NCI-H187 treated with DMSO at 0.1 percent for 48 hours (cell line): ENCODE measurements at places on chromosomes 11 and 22.

- no peak for DNase-seq
These were observed 2.9 kb downstream of the TST start for GRCh38 chr22:37016134-37016910.

GRCh38 chr11:19715373-19715772 is 2.7 kb downstream of the NAV2 start:
- no peak for DNase-seq

DNA sequence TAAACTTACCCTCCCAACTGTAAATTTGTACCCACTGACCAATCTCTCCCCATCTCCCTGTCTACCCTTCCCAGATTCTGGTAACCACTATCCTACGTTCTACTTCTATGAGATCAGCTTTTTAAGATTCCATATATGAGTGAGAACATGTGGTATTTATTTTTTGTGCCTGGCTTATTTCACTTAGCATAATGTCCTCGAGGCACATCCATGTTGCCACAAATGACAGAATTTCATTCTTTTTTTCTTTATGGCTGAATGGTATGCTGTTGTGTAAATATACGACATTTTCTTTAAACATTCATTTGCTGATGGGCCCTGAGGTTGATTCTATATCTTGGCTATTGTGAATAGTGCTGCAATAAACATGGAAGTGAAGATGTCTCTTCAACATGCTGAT is 74.7 kb upstream of the RRM1 start:
- DNase-seq, result no peak

DNA sequence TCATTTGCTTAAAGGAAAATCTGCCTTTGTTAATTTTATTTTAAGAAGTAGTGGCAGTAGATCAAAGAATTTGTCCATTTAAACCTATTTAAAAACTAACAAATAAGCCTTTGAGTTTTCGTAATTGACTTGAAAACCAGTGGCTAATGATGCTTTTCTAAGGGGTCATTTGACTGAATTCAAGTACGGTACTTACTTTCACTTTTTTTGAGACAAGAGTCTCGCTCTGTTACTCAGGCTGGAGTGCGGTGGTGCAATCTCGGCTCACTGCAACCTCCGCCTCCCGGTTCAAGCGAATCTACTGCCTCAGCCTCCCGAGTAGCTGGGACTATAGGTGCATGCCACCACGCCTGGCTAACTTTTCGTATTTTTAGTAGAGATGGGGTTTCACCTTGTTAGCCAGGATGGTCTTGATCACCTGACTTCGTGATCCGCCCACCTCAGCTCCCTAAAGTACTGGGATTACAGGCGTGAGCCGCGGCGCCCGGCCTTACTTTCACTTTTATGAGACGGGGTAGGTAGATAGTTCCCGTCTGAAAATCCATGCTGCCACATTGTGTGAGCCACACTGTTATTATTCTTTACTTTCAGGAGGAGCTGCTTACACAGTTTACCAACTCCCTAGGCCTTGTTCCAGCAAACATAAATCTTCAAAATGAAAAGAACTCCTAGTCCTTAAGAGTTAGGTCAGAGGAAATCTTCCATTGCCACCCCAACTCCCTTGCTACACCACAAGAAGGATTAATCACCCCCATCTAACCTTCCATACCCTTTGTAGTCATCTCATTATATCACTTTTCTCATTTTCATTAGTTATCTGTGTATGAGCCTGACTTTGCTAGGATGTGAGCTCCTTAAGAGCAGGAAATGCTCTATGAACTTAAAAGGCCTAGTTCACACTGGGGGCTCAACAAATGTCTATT is 926.6 kb upstream of the CCDC90B start:
- DNase-seq, result no peak

GRCh38 chr11:15754221-15754620 is 602.1 kb downstream of the SOX6 start:
- no peak for DNase-seq

GRCh38 chr11:6411594-6412031 is 7.3 kb downstream of the APBB1 start:
- no peak for DNase-seq

DNA sequence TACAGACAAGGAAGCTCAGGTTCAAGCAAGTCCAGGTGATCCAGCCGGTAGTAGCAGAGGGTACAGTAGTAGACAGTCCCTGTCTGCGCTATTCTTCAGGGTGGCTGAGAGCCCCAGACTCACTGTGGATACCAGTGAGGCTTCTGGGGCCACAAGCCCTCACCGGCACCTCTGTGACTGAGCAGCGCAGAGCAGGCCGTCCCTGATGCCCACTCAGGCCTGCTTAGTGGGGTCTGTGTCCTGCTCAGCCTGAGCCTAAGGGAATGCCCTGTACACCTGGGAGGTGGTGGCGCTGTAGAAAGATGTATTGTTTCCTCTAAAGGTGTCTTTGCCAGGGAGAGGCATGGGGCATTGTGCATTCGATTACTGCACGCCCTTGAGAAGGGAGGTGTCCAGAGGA is 143.8 kb downstream of the CACNA1I start:
- no peak for DNase-seq

DNA sequence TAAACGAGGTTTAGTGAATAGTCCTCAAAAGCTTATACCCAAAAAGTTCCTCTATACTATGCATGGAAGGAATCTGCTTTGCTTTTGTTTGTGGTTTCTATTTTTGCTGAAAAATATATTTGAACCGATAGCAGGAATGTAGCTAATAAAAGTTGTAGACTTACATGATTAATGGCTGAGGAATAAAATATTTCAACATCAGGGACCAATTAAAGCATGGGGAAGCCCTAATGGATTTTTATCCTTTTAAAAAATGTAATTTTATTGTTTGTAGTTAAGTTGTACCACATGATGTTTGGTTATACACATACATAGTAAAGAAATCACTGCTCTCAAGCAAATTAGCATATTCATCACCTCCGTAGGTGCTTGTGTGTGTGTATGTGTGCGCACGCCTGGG is 295.3 kb upstream of the CNTN5 start:
- no peak for DNase-seq

DNA sequence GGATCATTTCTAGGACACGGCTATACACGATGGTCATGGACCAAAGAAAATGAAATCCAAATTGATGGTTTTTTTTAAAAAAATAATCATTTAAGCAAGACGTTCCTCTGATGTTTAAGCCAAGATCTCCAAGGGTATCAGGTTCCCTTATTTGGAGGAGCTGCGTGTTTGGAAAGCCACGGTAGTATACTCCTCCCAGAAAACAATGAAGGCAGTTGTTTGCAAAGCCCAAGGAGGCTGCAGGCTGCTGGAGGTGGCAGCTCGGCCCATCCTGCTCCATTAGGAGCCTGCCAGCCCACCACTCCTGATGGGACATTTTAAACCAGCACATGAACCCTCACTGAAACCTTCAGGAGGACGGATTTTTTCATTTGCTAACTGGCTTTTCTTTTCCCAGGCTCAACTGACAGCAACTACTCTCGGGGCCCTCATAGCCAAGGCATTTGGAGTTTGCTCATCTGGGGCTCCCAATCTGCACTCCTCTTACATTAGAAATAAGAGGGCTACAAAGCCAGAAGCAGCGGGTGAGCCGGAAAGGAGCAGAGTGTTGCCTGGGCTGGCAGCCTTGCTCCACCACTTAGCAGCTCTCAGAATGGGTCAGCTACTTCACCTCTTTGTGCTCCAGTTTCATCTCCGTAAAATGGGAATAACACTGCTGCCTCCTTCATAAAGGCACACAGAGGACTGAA is 58.4 kb downstream of the ABTB2 start:
- no peak for DNase-seq

GRCh38 chr11:15347969-15348734 is 233.4 kb downstream of the INSC start:
- no peak for DNase-seq

GRCh38 chr11:406796-407650 is 7.8 kb downstream of the SIGIRR start:
- no peak for DNase-seq

DNA sequence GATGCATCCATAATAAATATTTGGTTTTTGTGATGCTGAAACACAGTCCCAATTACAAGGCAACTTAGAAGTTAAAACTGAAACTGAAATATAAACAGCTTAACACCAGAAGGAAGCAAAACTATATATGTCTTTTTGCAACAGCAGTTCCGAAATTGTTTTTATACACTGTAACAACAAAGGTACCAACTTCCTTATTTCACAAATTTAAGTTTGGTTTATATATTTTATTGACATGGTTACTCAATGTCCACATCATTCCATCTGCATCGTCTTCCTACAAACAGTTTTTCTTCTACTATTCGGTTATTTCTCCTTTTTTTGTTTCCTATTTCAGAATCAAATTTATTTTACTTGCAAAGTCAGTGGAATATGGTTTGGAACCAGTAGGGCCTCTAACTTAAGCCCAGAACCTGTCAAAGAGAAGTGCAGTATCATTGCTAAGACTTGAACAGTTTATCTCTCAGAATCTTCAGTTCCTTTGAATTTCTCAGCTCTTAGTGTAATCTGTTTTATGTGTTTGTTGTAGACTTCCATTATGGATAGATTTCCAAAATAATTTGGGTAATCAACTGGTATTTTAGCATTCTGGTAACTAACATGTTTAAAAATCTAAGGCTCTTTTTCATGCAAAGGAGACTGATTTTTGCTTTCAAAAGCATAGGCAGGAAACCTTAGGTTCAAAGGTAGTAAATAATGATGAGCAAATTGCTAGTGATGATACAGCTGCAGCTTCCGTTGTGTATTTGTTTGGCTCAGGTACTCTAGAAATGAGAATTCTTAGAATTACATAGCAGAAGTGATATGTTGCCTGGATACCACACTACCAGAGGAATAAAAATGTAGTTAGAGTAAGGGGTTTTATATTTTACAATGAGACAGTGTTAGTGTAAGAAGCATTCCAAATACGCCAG is 8.2 kb upstream of the HSPA8 start:
- no peak for DNase-seq

DNA sequence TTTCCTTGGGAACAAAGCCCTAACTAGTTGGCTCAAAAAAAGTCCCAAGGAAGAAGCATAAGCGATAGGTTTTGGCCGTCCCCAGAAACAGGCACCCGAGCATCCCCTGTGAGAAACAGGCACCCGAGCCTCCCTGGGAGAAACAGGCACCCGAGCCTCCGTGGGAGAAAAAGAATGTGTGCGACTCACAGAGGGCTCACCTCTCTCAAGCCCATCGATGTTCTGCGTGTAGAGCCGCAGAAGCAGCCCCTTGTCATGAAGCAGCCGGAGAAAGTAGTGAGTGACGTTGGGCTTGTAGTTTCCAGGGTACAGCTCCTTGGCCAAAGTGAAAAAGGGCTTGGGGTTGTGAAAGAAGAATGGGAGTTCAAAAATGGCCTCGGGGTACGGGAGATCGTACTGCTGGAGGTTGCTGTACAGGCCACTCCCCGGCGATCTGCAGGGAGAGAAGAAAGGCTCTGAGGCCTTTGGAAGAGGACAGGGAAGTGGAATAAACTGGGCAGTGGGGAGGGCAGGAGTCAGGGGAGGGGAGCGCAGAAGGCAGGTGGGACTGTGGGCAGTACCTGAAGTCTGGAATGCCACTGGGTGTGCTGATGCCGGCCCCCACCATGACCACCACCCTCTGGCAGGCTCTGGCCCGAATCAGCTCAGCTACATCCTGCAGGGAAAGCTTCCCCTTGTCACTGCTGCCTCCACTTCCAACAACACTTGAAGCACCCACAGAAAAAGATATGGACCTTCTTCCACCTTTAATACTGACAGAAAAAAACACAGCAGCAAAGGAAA is 3.2 kb downstream of the SIRT3 start:
- no peak for DNase-seq

DNA sequence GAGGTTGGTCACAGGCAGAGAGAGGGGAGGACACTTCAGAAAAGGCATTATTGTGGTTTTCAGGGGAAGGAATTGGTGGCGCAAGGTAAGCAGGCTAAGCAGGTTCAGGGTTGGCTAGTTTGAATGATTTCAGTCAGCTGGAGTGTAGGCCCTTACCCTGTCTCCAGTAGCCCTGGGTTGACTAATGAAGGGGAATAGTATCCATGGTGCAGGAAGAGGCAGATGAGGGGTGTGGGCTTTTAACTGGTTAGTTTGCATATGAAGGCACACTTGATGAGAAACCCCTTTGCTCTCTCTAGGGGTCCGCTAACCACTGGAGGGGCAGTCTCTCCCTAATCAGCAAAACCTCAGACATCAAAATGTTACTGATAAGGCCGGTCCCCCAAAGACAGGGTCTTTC is 249.7 kb downstream of the AASDHPPT start:
- DNase-seq, result no peak

GRCh38 chr11:105861225-105861624 is 160.8 kb downstream of the MSANTD4 start:
- DNase-seq, result no peak

- no peak for DNase-seq
These were observed 112.0 kb upstream of the ARHGAP42 start for GRCh38 chr11:100574894-100575769.

DNA sequence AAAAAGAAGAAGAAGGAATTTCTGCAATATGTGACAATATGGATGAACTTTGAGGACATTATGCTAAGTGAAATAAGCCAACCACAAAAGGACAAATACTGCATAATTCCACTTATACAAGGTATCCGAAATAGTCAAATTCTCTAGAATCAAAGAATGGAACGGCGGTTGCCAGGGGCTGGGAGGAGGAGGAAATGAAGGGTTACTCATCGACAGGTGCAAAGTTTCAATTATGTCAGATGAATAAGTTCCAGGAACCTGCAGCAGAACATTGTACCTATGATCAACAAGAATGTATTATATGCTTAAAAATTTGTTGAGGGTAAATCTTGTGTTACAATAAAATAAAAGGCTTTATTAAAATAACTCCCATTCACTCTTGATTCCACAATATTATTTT is 49.0 kb downstream of the SC5D start:
- DNase-seq, result no peak

DNA sequence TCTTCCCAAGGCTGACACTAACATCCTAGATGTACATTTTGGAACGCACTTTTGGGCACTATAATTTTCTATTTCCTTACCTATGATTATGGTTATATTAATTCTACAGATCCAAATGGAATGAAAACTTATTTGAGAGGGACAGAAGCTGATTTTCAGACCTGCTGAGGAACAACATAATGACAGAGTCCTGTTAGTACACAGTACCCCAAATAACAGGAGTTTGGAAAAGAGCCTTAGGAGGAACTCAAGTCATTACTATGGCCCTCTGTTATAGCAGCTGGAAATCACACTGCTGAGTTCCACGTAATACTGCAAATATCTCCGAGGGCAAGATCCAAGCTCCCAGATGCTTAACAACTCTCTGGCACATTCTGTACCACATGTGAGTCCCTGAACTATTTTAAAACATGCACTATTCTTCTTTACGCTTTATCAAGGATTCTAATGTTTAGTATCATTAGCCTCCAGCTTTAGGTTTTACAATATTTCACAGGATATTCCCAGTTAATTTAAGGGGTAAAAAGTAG is 1027.7 kb upstream of the CCDC90B start:
- no peak for DNase-seq

DNA sequence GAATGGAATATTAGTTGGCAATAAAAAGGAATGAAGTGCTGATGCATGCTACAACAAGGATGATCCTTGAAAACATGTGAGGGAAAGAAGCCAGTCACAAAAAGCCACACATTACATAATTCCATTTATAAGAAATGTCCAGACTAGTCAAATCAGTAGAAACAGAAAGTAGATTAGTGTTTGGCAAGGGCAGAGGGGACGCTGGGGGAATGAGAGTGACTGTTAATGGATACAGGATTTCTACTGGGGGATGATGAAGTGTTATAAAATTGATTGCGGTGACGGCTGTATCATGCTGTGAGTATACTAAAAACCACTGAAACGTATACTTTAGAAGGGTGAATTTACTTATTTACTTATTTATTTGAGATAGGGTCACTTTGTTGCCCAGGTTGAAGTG is 57.9 kb downstream of the C11orf58 start:
- no peak for DNase-seq
